H7 (cell line): ENCODE measurements at places on chromosomes 1 and 21.

DNA sequence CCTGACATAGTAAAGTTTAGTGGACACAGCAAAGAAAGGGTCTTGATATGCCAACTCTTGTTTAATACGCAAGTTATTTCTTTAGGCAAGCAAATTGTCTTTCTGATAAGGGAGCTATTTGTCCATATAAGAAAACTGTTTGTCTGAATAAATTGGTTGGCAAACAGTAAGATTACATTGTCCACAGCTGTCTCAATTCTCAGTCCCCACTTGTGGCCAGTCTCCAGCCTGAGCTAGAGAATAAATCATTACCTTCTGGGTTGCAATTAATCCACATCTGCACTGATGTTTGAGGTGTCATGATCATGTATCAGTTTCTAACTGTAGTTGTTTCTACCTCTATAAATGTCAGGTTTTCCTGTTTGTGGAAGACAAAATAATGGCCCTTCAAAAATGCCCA is 60.0 kb upstream of the TNR start:
- no peak for DNase-seq

- DNase-seq: no peak
Observed at GRCh38 chr21:21151231-21151630, 153.0 kb downstream of the NCAM2 start.

DNA sequence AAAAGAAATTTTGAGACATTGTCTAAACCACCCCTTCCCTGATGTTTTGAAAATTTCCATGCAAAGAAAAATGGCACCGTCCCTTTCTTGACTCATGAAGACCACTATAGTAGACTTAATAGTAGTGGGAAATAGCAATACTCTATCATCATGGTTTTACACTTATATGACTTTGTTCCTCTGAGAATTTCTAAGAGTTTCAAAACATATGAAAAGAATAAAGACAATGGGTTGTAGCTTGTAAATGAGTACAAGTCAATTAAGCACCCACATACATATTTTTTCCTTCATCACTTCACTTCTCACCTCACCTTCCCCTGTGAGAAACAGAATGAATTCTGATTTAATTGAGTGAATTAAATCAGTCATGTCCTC is 151.7 kb downstream of the LYPLAL1 start:
- no peak for DNase-seq

- no peak for DNase-seq
Observed at GRCh38 chr1:206050655-206051235, 2.2 kb upstream of the RHEX start.

DNA sequence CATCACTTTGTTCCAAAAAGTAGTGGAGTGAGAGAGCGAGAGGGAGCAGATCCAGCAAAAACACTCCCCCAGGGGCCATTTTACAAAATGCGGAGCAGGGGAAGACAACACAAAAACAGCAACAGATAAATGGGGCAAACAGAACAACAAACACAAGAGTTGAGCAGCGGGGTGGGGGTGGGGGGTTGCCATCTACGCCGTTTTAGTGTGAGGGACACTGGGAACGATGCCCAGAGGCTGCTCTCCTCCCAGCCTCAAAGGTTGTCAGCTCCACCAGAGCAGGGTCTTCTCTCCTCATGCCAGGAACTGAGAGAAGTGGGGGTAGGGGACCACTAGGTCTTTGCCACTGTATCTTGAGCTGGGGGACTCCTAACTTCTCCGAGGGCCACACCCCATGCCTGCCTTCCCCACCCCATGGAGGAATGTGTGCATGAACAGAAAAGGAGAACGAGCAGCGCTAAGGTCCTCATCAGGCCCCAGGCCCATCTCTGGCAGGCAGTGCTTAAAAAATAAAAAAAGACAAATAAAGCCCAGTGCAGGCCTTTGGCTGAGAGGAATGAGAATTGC is 1.3 kb upstream of the PBXIP1 start:
- DNase-seq: no peak

DNA sequence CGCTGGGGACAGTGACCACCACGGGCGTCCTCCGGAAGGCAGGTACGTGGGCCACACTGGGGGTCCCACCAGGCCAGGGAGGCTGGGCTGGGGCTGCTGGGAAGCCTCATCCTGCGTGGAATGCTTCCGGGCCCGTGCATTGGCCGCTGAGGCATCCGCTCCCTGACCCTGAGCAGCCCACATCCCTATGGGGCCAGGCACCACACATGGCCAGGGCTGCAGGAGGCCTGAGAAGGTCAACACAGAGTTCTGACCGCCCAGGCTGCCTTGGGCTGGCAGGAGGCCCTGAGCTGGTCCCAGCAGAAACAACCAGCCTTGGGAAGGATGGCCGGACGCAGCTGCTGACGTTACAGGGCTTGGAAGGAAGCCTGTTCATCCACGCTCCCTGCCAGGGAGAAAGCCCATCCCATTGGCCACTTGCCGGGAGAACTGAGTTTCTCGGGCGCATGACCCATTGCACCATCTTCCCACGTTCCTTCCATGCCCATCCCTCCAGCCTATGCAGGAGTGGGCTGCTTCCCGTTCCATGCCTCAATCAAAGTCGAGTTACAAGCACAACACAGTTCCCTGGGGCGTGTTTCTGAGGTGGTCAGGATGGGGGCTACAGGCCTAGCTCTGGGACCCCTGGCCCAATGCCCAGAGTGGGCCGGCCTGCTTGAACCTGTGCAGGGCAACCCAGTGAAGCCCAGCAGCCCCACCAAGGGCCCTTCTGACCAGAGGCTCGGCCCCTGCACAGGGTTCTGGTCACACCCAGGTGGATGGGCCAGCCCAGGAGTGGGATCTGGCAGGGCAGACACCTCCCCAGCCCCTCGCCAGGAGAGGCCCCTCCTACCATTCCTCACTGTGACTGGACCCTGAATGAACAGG is 31.7 kb downstream of the TRIM11 start:
- DNase-seq: peak; percentile 53

- peak; percentile 75 for DNase-seq
Observed at GRCh38 chr21:44489962-44490361, 34.7 kb downstream of the LRRC3 start.

GRCh38 chr1:69982992-69983391 is 222.4 kb downstream of the LRRC40 start:
- no peak for DNase-seq

GRCh38 chr1:31054958-31055481 is 10.5 kb downstream of the PUM1 start:
- no peak for DNase-seq

GRCh38 chr1:48016515-48016914 is 19.3 kb upstream of the TRABD2B start:
- DNase-seq: no peak

DNA sequence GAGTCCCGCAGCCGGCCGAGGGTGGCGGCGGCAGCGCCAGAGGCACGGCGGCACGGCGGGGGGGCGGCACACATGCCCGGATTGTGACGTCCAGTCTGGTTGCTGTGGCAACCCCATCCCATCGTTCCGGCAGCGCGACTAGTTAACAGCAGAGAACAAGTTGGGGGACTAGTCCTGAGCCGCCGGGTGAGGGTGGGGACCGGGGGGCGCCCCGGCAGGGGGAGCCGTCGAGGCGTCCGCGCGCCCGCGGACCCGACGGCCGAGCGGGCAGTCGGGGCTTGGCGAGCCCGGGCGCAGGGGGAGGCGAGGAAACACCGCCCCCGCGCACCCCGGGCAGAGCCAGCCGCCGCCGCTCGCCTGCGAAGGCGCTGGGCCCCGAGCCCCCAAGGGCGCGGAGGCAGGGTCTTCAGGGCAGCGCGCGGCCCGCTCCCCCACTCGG is at the start of gene CHD5:
CHD5 (minus strand) TSS at position 54 of the 439 bp plus-strand sequence. CDS start 298 bp downstream, outside the sequence.
- peak; percentile 94 for DNase-seq

- no peak for DNase-seq
Observed at GRCh38 chr1:156842618-156843300, 16.2 kb downstream of the INSRR start.

GRCh38 chr1:179015396-179015795 is 10.3 kb upstream of the FAM20B start:
- DNase-seq: no peak

GRCh38 chr1:41791667-41792484 is 126.8 kb downstream of the HIVEP3 start:
- no peak for DNase-seq
